Activated naive CD4-positive, alpha-beta T cell treated with anti-CD3 and anti-CD28 coated beads, Interleukin-2, amount 50 U/mL, for 72 hours (primary cell): ENCODE measurements at places on chromosomes 2 and 18. TPM values are rescaled to one million over a fixed set of nuclear protein-coding genes. Genes with fewer than 3 reads are reported as not detected.
A peak's percentile ranks its signal among the peaks of the same experiment; 100 is the strongest.

GRCh38 chr18:49722477-49722876 lies 90.9 kb downstream of the ACAA2 start:
- no peak for DNase-seq

DNA sequence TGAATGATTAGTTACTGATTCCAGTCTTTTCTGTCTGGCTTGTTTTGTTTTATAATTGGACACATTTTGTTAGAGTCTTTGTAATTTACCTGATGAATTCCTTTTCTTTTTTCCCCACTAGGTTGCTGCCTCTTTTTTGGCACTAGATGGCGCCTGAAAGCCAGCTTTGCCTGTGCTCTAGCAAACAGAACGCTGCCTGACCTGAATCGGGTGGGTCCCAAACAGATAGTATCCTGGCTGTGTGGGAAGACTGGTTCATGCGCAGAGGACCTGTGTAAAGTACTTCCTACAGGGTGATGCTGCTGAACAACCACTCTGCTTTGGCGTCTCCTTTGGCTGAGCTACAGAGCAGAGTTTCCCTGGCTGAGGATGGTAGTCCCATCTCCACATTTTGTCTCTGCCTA lies 288.2 kb downstream of the IKZF2 start:
- DNase-seq, result peak; percentile 5

Gene NIFK
- total RNA-seq, result 97.3 TPM

DNA sequence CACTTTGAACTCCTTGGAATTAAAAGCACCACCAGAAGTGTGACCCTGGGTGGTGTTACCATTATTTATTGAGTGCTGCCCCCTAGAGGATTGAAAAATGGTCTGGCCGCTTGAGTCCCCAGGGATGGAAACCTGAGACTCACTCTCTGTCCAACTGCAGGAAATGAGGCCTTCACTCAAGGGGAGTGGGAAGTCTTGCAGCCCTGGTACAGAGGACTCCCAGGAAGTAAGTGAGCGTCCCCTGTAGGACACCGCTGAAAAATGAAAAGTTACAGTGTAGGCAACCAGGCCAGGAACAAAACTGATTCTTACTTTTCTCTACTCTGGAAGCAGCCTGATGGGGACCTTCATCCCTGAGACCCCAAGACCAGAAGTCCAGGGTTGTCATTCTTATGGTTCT lies 2.2 kb upstream of the NRP2 start:
- peak; percentile 67 for DNase-seq

DNA sequence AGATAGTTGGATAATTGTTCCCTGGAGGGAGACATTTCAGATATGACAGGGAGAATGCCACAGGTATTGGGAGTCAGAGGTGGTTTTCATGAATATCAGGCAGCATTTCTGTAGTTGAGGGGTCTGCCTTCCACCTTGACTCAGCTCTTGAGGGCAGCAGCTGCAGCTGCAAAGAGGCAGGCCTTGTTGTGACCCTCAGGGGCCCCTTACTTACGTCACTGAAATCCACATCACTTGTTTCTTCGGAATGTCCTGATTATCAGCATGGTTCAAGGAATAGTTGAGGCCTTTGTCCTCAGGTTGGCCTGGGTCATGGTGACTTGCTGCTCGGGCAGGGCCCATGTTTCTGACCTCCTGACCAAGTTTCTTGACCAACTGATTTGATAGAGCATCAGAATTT lies 46.9 kb downstream of the TMEM17 start:
- no peak for DNase-seq

DNA sequence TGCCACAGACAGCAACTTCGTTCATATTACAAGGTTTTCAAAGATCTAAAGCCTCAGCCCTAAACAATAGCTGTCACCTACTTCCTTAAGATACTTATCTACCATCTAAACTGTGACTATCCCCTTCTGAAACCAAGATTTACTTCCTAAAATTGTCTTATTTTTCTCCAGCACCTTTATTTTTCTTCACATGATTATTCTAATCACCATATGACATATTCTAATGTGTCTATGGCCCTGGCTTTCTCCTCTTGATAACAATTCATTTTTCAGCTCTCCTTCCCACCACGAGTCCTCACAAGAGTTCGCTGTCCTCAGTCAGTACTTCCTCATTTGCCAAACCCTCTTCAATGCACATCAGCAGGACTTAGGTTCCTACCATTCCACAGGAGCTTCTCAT lies 53.9 kb downstream of the RTTN start:
- no peak for DNase-seq

Gene FKBP7
- 2.8 TPM for total RNA-seq

Gene EMX1
- total RNA-seq, result not detected

Gene MOGAT1
- total RNA-seq, result not detected

Gene FLACC1
- 0.43 TPM for total RNA-seq
